NCI-H510A (cell line): ENCODE measurements at places on chromosomes 2 and 18.

DNA sequence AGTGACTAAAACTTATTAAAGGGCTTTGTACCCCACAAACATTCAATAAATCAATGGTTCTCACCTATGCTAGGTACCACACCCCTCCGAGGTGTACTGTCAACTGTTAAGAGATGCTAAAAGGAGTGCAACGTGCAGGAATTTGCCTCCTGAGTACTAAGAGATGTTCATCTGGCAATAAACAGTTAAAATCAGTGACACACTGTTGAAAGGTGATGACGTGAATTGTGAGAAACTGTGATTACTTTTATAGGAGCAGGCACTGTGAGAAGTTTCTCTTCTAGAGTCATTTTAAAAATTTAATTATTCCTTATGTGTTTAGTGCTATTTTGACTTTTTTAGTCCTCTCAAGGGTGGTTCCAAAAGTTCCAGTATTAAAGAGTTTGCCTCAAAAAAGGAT, 61.0 kb downstream of the PDE1A start:
- no peak for DNase-seq

DNA sequence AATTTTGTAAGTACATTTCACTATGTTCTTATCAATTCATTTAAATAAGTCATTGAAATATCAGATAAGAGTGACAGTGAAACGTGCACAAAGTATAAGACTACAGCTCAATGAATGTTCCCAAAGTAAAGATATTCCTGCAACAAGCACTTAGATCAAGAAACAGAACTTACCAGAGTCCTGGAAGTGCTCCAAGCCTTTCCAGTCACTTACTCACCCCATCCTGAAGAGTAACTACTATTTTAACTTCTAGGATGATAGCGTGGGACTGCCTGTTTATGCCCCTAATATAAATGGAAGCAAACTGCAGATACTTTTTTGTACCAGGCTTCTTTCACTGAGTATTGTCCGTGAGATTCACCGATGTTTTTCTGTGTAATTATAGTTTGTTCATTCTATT, 768.9 kb downstream of the SLC4A3 start:
- no peak for DNase-seq

DNA sequence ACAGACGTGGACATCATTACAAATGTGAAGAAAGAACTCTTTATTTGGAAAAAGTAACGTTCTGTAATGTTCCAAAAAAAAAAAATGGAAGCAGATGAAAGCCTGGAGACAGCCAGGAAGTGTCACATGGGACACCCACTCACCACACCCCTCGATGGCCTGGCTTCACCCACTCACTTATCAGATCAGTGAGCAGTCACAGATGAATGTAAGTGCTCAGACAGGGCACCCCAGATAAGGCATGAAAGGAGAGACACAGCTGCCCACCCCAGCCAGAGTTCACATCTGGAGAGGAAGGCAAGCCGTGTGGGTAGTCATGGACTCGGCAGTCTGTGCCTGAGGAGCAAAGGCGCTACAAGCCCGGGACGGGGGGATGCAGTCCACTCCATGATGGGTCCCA, 105.2 kb downstream of the SEPTIN10 start:
- no peak for DNase-seq

DNA sequence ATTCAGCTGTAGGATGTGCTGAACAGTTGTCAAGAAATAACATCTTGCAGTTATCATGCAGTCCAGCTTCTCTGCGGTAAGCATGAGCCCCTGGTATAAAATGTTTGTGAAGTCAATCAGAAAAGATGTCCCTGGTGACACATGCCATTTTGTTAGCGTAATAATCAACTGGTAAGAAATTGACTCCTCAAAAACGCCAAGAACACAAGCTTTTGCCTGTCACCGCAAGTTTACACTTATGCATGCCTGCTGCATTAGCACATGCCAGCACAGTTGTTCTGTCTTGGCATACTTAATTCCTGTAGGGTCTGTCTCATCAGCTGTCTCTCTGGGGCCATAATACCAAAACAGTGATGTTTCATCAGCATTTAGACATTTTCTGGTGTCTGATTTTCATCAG, 524.8 kb upstream of the DSEL start:
- DNase-seq: no peak

GRCh38 chr2:160932960-160933359, 227.3 kb upstream of the TANK start:
- DNase-seq: no peak

DNA sequence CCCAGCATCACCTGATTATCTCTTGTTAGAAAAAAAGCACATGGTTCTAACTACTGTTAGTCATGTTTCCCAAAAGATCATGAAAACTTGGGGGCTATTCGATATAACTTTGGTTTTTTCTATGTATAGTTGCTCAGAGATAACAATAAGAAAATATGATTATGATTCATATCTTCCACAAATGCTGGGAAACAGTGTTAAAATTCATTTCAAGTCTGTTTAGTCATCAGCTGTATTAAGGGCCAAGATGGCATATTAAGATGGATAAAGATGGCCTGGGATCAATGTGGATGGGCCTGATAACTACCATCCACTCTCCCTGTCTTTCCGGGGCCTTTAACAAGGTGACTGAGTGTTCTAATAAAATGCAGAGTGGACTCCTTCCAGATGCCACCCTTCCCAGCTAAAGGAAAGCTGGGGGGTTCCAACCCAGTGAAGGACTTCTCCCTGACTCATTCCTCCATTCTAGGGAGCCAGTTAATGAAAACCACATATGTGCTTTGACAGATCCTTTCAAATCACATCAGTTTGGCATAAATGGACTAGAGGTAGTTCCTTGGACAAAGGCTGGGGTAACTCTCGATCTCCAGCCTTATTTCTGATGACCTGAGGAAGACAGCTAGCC, 221.6 kb downstream of the VAPA start:
- DNase-seq: no peak

DNA sequence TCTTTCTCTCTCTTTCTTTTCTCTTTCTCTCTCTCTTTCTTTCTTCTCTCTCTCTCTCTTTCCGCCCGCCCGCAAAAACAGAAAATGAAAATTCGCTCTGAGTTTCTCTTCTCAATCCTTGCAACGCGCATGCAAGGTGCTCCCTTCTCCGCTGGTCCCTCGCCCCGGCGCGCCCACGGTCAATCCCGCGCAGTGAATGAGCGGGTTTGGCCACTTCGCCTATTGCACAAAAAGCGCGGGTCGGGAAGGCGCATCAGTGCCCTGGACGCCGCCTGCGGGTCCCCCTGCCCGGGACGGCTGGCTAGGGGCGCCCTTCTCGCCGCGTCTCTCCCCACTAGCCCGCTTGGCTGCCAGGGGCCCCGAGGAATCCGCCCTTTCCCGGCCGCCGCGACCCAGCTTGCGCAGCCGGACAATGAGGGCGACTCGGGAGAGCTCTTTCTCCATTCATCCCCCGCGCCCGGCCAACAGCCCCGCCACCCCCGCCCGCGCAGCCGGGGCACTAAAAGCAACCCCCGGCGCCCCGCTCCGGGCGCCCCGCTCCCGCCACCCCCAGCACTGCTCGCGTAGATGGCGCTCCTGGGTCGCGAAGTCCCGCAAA, 706 bp downstream of the LAMA1 start:
- DNase-seq: peak; percentile 16

DNA sequence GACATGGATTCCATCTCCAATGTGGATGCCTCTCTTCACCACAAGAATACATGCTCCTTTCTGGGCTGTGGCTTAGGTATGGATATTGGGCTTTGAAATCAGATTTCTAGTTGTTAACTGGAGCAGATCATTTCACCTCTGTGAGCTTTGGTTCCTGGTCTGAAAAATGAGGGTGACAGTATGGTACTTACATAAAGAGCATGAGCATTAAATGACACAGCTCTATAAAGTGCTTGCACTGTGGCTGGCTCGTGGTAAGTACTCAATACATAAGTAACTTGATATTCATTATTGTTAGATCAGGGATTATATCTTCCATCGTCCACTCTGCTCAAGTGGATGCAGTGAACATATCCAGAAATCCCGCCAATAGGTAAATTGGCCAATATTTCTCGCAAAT, 33.4 kb downstream of the ARHGAP25 start:
- peak; percentile 55 for DNase-seq

GRCh38 chr2:96959406-96960110, 26.8 kb downstream of the FAM178B start:
- DNase-seq: peak; percentile 61

- DNase-seq: no peak
These were observed 64.4 kb upstream of the FOSL2 start for GRCh38 chr2:28327956-28328922.

- DNase-seq: no peak
These were observed 27.1 kb downstream of the CRACDL start for GRCh38 chr2:98908931-98909316.

GRCh38 chr2:109254174-109254904, 125.3 kb downstream of the SH3RF3 start:
- DNase-seq: no peak

- DNase-seq: peak; percentile 19
These were observed 97.9 kb upstream of the ZNF516 start for GRCh38 chr18:76592981-76593381.

DNA sequence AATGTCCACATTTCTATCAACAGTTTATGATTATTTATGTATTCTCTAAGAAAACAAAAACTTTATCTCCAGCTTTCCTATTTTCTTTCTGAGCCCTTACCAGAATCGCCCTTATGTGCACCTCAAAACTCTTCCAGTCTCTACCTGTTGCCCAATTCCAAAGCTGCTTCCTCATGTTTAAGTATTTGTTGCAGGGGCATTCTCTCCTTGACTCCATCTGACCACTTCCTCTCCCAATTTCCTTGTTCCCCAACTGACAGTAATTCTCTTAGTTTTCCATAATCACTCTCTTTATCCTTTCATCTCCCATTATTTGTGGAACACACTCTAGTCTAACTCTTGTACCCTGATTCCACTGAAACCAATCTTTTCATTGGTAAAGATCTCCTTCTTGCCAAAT, 105.4 kb upstream of the RBBP8 start:
- DNase-seq: no peak

DNA sequence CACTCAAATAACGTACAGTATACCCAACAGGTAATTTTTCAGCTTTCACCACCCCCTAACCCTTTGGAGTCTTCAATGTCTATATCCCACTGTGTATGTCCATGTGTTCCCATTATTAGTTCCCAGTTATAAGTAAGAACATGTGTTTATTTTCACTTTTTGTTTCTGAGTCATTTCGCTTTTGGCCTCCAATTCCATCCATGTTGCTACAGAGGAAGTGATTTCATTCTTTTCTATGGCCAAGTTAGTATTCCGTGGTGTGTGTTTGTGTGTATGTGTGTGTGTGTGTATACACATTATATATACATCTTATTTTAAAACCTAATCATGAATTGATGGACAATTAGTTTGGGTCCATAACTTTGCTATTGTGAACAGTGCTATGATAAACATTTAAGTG, 464.4 kb downstream of the CMPK2 start:
- no peak for DNase-seq

- no peak for DNase-seq
These were observed 23.7 kb downstream of the TMEM127 start for GRCh38 chr2:96241900-96242611.

GRCh38 chr2:228575897-228576296, 394.4 kb upstream of the SPHKAP start:
- DNase-seq: no peak

- DNase-seq: no peak
These were observed 409.8 kb downstream of the GPD2 start for GRCh38 chr2:156845806-156846558.

DNA sequence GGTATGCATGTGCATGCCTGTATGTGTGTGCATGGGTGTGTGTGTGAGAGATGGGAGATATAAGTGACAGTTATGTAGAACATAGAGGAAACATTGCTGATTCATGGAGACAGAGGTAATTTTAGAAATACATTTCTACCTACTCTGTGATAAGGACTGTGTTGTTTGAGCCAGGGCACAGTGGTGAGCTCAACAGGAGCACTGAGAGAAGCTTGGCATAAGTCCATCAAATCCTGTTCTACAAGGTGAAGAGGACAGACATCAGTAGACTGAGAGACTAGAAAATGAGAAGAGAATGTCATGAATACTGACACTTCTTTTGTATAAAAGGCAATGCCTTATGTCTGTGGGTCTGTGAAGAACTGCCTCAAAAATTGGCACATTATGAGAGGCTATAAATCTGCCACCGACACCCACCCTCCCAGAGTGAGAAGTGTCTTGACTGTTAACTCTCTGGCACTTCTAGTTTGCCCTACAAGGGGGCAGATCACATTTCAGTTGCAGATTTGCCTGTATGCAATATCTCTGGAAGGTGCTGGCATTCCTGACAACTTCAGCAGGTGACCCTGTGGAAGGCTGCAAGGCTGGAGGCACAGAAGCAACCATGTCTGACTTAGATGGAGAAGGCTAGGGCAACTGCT, 962.3 kb upstream of the NRXN1 start:
- DNase-seq: peak; percentile 25

DNA sequence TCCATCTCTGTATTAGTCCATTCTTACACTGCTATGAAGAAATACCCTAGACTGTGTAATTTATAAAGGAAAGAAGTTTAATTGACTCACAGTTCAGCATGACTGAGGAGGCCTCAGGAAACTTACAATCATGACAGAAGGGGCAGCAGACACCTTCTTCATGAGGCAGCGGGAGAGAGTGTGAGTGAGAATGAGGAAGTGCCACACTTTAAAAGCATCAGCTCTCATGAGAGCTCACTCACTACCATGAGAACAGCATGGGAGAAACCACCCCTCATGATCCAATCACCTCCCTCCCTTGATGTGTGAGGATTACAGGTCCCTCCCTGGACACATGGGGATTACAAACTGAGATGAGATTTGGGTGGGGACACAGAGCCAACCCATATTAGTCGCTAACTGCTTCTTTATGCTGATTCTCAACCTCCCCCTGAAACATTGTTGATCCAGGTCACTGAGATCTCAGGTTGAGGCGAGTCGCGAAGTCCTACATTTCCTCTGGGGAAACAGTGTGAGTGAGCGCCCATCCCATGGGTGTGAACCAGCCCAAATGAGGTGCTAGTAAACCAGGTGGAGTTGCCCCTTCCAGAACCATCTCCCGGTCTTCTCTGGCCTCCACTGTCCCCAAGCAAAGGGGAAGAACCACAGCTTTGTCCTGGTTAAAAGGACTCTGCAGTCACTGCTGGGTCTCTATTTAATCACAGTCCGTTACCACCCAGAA, 123.8 kb downstream of the CAPN13 start:
- DNase-seq: no peak

- DNase-seq: no peak
These were observed 22.3 kb downstream of the GPR35 start for GRCh38 chr2:240647503-240648154.

DNA sequence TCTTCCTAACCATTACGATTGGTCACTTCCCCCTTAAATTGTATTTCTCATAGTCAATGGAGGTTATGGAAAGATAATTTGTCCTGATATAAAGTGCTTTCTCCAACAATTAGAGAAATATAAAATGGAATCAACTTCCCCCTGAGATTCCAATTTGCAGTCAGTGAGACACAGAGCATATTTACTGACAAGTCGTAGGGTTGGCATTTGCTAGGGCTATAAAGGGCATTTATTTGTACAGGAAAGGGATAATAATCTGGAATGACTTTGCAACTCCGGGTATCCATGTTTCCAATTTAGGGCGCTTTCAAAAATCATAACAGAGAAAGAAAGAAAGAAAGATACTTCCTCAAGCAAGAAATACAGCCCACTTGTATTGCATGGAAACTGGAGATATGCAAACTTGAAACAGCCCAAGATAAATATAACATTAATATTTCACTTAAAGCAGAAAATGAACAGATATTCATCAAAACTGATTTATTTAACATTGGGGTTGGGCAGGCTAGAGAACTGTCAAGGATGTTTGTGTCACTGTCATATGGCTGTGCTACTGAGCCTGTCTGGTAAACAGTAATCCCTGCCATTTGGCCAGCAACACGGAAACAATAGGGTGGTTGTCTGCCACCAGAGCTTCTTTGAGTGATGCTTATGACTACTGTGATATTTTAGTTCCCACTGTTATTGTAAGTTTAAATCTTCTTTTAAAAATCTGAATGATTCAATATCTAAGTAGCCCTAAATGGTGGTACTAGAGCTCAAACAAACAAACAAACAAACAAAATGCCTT, 621.8 kb downstream of the LRP1B start:
- DNase-seq: no peak
